ENCODE measurements at places on chromosomes 1 and 21.

- DNase-seq = no peak
Observed at GRCh38 chr1:152622803-152623202, at the start of gene LCE3A. Gene LCE3A (minus strand): TSS chr1:152623103. CDS start chr1:152623103, 0 bp downstream.

DNA sequence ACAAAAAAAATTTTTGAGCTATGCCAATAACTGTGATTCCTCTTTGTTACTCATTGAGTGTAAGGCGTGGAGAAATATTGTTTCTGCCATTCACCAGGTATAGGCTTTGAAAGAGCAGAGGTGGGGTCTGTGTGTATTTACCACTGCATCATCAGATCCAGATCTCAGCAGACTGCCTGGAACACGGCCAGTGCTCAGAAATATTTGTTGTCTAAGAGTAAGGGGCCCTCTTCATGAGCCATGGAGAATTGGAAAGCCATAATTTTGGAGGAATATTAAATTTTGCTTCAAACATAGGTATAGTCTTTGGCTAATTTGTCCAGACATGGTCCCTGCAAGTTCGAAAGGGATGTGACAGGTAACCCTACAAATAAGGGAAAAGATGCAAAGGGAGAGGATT, 231.3 kb upstream of the IRF2BP2 start:
- no peak for DNase-seq

DNA sequence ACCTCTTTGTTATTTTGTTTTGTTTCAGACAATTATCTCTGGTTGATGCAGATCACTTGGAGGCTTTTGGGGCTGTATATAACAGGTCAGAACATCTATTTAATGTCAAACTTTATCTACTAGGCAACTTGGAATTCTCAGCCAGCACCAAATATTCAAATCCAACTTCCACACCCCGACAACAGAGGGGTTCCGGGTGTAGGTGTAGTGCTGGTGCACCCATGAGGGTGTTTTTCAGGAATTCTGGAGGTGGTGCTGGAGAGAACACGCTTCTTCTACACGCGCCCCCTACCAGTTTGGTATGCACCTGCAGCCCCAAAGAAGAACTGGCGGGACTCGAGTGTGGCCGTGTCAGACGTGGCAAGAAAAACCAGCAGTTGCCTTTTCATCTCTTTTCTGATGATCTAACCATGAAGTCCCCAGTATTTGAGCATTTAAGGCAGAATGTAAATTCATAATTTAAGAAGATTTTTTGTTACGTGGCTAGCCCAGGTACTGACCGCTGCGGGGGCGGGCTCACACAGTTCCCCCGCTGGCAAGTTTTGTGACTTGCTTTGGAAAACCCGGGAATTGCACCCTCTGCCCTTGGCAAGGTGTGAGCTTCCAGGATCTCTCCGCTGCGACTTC, 462 bp upstream of the TLCD4 start:
- DNase-seq = no peak

DNA sequence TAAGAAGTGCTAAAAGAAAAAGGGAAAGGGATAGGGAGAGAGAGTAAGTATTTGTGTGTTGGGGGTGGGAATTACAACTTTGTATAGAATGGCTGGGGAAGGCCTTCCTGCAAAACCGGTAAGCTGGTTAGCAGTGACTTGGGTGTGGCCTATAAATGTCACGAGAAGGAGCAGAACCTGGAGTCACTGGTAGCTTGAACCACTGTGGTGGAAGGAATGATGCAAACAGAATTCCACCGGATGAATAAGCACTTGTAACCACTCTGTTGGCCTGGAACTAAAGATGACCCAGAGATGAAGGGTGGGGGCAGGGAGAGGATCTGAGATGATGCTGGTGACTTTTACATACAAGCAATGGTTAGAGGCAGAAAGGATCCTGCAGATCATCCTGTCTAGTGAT, 8.9 kb downstream of the XKR8 start:
- DNase-seq = no peak

DNA sequence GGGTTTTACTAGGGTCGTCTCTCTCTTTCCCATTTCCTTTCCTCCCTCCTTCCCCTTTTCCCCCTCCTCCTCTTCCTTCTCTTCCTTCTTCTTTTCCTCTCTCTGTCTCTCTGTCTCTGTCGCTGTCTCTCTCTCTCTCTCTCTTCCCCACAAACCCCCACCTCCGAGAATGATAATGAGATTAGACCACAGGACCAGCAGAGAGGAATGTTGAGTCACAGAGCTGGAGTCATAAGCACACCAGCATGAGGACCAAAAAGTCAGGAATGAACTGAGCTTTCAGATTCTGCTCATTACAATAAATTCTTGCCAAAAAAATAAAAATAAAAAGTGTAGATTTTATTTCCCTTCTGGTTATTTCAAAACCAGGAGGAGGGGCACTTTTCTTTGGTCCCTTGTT, 377.4 kb downstream of the LTN1 start:
- no peak for DNase-seq

DNA sequence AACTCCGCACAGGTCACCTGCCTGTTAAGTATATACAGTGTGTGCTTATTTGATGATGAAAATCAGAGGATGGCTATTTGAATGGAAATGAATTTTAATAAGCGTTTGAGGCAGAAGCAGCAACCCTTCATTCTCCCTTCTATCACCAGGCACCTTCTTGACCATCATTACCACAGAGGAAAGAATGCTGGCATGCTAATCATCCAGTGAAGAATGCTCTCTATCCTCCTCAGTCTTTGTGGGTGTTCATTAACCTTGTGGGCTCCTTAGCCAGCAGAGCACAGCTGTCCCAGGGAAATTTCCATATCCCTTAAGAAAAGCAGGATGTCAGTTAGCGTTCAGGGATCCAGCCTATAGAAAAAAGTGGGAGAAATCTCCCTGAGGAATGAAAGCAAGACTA, 428.0 kb upstream of the CAMK1G start:
- DNase-seq = no peak

- DNase-seq = no peak
Observed at GRCh38 chr21:31860851-31861250, 12.0 kb upstream of the HUNK start.
